ENCODE measurements at places on chromosomes 5 and 9.

- no peak for DNase-seq
These were observed 53.9 kb downstream of the CSNK1A1 start for GRCh38 chr5:149497357-149497756.

GRCh38 chr5:40405996-40406740 is 273.5 kb upstream of the PTGER4 start:
- DNase-seq: no peak

DNA sequence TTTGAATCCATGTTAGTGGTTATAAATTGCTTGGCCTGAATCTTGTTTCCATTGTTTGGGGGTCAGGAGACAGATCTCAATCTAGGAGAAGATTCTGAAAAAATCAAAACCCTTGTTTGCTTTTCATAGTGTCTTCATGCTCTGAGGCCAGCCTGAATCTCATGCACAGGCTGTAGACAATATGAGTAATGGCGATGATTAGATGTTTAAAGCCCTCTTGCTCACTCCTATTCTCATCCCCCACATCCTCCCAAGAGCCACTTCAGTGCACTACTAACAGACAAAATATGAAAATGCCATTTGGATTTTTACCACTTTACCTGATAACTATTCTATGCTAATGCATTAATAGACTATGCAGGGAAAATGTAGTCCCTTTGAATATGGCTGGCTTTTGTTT is 129.4 kb downstream of the NUDT12 start:
- no peak for DNase-seq

GRCh38 chr5:119445544-119445943 is 6.8 kb upstream of the HSD17B4 start:
- DNase-seq: no peak

DNA sequence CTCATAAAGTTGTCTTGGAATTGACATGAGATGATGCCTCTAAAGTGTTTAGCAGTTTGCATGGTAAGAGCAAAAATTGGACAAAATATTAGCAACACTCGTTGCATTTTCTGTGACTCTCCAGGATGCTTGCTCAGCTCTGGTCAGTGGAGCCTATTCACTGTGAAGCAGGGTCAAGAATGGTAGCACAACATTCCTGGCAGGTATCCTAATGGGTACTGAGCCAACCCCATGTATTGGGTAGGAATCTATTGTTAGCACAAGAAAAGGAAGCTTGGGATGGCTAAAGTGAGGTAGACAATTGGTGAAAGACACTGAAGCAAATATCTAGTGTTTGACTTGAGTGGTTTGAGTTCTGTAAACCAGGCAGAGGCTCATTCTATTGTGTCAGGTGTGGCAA is 10.4 kb upstream of the ACTBL2 start:
- DNase-seq: no peak

- DNase-seq: no peak
These were observed 29.6 kb upstream of the CXCL14 start for GRCh38 chr5:135608361-135608760.

DNA sequence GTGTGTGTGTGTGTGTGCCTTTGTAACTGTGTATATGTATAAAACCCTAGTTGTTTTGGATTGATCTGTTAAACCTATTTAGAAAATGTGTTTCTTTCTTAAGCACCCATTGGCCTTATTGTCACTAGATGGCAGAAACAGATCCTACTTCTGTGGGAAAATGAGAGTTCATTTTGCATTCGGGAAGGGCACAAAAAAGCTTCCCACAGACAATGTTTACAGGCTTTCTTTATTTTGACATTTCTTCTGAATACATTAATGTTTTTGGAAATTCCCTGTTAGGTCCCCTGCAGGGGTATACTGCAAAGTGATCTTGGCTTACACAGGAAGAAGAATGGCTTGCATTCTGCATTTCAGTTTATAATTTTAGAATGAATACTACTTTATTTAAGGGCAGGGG is 481.8 kb upstream of the ARRDC3 start:
- no peak for DNase-seq

DNA sequence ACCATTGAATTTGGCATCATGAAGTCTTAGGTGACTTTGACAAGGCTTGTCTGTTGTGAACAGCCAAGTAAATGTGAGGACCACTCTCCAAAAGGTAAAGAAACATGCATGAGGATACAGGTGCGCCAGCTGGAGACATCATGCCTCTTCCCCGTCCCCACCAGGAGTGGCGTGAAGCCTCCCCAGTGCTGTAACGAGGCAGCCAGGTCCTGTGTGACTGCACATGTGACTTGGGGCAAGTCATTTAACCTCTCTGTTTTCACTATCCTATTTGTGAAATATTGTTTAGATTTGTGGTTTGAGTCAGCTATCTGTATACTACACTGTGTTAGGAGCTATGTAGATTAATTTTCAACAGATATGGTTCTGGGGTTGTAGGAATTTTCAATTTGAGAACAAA is 65.0 kb downstream of the DOCK8 start:
- DNase-seq: no peak

- no peak for DNase-seq
These were observed 27.0 kb downstream of the GTF3C4 start for GRCh38 chr9:132697230-132697629.

GRCh38 chr9:122265149-122265915 is 650 bp downstream of the MRRF start:
- DNase-seq: peak; percentile 87

GRCh38 chr5:76716456-76717157 is 681 bp downstream of the F2R start:
- no peak for DNase-seq

- peak; percentile 86 for DNase-seq
These were observed 21.7 kb downstream of the ANKRD55 start for GRCh38 chr5:56211298-56211865.

DNA sequence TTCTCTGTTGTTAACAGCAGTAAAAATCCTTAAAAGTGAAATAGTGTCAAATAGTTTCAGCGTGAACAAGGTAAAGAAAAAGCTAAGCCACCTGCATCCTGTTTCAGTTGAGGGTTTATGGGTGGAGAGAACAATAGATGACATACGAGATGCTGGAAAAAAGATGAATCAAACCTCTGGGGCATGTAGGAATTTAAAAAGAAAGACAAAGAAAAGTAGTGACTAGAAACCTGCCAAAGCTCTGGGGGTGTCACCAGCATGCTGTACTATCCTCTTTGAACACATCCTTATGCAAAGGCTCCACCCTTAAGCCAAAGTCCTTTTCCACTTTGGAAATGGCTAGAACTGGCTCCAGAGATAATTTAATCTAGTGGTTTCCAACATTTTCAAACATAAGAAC is 22.2 kb downstream of the SCAI start:
- DNase-seq: no peak

- DNase-seq: peak; percentile 98
These were observed 43.4 kb upstream of the EXOC3 start for GRCh38 chr5:399296-400281.

DNA sequence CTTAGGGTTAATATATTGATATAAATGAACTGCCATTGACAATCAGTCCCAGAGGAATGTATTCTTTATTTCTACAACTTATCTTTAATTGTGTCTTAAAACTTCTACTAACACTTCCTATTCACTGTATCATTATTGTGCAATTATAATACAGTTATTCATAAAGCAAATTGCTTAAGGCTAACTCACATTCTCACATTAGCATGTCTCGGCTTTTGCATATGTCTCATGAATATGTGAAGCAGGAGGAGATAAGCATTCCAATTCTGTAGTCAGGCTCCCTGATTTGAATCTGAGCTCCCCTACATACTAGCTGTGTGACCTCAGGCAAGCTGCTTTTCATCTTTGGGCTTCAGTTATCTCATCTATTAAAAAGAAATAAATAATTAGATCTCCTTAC is 45.4 kb downstream of the PLGRKT start:
- DNase-seq: no peak

DNA sequence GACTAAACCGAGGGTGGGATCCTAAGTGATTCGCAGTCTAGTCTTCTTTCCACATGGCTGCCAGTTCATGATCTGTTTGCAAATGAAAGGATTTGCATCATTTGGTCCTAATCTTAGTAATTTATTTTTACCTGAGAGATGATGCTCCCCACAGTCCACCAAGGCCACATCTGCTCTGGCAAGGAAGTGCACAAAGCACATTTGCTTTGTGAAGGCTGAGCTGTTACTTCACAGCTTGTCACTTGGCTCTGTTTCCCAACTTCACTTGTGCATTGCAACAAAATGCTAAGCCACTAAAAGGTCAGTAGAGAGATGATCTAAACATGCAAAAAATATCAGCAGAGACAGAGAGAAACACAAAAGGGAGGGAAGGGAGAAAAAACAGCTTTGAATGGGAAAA is 128.5 kb upstream of the VLDLR start:
- DNase-seq: no peak

DNA sequence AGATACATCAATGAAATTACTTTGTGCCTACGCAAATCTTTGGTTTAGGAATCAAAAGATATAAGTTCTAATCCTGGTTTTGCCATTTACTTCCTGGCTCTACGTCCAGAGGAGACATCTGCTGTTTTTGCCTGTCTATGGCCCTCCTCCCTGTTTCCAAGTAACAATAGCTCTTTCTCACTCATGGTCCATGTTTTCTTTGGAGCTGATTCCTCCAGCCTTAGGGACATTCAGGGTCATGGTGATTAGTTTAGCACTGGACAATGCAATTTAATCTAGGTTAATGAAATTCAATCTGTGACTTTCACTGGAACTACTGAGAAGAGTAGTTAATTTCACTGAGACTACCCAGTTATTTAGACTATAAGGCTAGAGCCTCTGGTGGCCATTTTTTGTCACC is 170.6 kb downstream of the SEMA6A start:
- no peak for DNase-seq

- DNase-seq: no peak
These were observed 48.0 kb downstream of the GABRB2 start for GRCh38 chr5:161498531-161498930.

DNA sequence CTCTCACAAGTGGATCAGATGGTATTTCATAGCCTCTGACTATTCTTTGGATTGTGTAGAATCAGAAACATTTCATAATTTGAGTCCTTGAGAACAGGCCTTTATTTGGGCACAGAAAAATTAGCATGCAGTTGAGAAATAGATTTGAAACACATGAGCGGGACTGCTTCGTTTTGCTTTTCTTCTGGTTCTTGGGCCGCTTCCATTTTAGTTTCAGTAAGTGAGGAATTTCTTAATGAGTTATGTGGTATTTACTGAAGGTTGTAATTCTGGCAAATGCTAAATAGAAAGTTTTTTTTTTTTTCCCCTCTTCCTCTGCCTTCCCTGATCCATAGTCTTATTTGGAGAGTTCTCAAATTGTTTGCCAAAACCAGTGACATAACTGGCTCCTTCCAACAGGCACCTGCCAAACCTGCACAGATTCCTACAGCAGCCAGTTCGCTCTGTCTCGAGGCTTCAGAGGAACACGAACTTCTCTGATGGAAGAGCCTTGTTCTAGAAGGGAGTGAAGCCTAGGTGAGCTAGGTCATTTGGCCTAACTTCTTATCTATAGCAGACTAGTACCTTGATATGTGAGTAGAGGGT is 71.2 kb upstream of the SLC28A3 start:
- no peak for DNase-seq

DNA sequence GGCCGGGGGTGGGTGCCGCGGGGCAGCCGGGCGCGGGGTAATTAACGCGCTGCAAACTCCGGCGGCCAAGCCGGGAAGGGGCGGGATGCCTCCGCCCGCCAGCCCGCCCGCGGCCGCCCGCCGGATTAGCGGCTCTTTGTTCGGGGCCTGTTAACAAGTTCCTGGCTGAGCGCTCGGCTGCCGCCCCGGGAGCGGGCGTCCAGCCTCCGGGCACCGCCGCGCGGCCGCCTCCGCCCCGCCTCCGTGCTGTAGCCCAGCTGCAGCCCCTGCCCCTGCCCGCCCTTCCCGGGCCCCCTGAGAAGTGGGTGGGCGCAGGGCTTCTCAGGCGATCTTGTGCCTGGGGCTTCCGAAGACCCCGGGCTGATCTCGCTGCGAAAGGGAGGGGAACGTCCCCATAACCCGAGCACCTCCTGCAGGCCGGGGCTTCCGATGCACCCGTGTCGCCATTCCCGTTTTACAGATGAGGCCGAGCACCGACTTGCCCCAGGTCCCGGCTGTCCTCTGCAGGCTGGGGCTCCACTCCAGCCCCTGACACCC is 7.5 kb downstream of the UNC5A start:
- peak; percentile 74 for DNase-seq

- peak; percentile 79 for DNase-seq
These were observed 8.0 kb downstream of the B4GALT1 start for GRCh38 chr9:33158843-33159776.

DNA sequence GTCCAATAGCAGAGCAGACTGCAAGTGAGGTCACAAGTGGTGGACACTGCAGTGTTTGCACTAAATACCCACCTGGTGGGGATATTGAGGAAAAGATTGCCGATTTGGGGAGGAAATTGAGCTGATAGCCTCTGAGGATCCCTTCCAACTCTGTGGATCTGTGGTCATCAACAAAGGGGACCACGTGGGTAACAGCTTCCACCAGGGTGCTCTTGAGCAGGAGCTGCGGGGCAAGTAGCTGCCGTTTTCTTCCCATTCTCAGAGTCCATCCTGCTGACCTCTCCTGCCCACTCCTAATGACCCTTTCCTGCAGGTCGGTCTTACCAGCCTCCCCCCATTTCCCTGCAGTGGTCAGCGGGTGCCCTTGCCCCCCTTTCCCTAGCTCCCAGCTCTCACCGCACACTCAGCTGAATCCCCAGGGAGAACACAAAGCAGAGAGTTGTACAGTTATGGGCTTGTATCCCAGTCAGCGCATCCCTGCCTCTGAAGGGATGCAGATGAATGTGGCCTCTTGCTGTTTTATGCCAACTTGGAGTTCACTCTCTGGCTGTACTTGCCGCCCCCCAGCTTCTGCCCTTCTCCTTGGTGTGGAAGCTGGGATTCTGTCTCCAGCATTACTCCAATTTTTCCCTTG is 18.0 kb downstream of the DAPK1 start:
- no peak for DNase-seq

DNA sequence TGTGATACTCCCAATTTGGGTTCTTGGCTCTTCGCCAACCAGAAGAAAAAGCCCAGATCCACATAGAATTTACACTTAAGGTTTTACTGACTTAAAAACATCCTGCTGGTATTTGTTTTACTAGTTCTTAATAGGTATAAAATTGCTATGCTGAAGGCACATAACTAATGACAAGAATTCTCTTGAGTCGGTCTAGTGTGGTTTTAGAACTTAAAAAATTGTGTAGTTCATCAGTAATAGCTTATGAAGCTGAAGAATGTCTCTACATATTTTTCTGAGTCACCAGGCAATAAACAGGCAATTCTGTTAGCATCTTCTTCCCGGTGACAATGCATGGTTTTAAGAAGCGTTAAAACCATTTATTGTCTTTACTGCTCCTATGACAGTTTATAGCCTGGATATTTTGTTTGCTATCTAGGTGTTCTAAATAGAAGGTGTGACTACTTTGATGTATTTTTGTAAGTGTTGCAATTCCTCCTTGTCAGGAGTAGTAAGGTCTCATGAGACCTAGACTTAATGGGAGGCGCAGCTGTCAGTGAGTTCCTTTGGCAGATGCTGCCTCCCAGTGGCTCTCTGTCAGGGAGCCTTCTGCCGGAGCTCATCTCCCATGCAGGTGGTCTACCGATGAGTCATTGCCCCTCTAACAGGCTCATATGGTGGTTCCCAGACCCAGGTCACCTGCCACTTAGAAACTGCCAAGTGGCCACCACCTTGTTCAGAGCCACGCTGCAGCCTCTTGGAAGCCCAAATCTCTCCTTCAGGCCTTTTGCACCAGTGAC is 173.8 kb downstream of the MAST4 start:
- peak; percentile 8 for DNase-seq

GRCh38 chr5:149407323-149408251 is 28.5 kb upstream of the IL17B start:
- no peak for DNase-seq

GRCh38 chr5:132260051-132260450 is 2.6 kb downstream of the PDLIM4 start:
- peak; percentile 89 for DNase-seq

- no peak for DNase-seq
These were observed 86.1 kb upstream of the NFIB start for GRCh38 chr9:14399756-14400657.
